ENCODE measurements at places on chromosomes 12 and 14. TPM values are rescaled to one million over a fixed set of nuclear protein-coding genes. Genes with fewer than 3 reads are reported as not detected.

The NPAS3 gene
- total RNA-seq = 0.26 TPM

The OR6C2 gene
- not detected for total RNA-seq

The DIO2 gene
- total RNA-seq = 3.3 TPM

The RNF41 gene
- 120 TPM for total RNA-seq

The IRF2BPL gene
- total RNA-seq = 36.0 TPM

The PLEK2 gene
- total RNA-seq = 0.51 TPM

The SLC10A1 gene
- total RNA-seq = not detected

The SLC39A5 gene
- not detected for total RNA-seq

The DAO gene
- not detected for total RNA-seq

The NEUROD4 gene
- total RNA-seq = not detected

The GPR132 gene
- total RNA-seq = 0.26 TPM

GRCh38 chr12:3964439-3964838, 91.2 kb upstream of the PARP11 start:
- DNase-seq = no peak

DNA sequence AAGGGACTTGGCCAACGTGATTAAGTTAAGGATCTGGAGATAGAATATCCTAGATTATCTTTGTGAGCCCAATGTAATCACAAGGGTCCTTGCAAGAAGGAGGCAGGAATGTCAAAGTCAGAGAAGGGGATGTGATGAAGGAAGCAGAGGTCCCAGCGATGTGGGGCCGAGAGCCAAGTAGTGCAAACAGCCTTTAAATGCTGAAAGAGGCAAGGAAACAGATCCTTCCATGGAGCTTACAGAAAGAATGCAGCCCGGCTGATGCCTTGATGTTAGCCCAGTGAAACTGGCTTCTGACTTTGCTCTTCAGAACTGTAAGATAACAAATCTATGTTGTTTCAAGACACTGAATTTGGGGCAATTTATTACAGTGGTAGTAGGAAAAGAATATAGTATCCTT, 74.9 kb downstream of the NEDD1 start:
- no peak for DNase-seq

DNA sequence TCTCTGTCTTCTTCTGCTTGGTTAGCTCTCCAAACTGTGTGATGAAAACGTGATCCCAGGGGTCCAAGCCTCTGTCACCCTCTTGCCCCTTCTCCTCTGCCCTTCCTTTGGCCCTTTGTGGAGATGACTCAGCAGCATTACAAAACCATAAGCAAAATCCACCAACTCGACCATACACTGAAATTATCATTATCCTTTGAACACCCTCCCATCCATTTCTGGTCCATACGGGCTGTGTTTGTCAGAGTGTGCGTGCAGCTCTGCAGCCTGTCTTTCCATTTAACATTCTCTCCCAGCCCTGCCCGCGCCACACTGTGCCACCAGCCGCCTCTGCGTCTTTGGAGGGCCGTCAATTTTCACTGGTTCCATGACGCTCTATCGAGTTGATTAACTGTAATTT, 69.2 kb downstream of the SLC25A47 start:
- no peak for DNase-seq

GRCh38 chr14:77707355-77707723, 484 bp downstream of the ALKBH1 start:
- peak; percentile 60 for DNase-seq

GRCh38 chr12:47740606-47741339, 15.5 kb upstream of the ENDOU start:
- DNase-seq = no peak

DNA sequence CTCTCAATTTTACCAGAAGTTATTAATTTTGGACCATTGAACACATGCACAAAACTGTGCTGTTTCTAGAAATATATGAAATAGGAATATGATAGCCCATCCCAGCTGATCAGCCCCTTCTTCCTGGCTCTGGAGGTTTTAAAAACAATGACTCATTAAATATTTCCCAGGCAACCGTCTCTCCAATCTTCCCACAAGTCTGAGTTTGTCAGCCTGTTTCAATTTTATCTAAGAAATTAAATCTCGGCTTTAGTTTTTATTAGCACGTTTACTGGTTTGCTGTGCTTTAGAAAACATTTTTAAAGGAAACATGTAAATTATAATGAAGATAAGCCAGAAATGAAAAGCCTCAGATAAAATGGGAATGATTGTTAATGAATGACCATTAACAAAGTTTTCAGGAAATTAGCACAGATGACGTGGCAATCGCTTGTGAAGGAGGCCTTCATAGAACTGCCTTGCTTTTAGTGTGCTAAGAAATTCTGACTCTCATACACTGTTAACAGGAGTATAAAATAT, 89.3 kb upstream of the RAP1B start:
- peak; percentile 73 for DNase-seq

DNA sequence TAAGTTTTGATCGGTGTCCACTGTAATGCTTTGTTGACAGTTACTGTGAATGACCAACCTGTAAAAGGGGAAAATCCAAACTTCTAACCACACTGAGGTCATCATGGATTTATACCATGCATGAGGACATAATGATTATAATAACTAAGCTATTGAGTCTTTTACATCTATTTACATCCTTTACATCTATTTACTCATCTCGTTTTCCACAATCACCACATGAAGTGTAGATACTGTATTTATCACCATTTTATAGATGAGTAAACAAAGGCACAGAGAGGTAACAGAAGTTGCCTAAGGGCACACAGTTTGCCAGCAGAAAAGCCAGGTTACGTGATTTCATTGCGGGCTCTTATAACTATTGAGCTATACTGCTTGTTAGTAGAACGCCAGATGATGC, 27.9 kb upstream of the EID3 start:
- no peak for DNase-seq

- no peak for DNase-seq
Measured at GRCh38 chr12:108637222-108637971, 3.7 kb upstream of the SELPLG start.

- DNase-seq = no peak
Measured at GRCh38 chr14:20680843-20681347, 3.5 kb upstream of the RNASE4 start.

DNA sequence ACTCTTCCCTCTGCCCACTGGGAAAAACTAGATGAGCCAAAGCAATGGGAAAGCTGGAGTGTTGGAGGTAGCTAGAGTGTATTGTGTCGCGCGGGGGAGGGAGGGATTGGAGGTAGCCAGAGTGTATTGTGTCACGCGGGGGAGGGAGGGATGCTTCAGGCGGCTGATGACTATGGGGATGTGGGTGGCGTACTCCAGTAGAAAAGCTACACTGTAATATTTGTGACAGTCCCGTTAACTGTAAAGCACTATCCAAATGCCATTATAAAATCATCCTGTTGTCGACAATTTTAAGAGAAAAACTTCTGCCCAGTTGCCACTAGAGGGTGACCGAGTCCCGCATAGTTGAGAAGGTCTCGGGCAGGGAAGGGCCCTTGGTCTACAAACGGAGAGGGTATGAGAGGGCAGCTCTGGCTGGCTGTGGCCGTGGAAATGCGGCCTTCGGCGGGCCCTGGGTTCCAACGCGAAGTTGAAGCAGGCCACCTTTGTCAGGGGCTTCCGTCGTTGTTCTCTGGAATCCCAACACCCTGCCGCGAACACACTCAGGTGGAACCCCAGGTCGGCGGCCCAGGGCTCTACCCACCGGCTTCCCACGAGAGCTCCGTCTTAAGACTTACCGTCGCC, 15.1 kb upstream of the PLEK2 start:
- DNase-seq = peak; percentile 70

DNA sequence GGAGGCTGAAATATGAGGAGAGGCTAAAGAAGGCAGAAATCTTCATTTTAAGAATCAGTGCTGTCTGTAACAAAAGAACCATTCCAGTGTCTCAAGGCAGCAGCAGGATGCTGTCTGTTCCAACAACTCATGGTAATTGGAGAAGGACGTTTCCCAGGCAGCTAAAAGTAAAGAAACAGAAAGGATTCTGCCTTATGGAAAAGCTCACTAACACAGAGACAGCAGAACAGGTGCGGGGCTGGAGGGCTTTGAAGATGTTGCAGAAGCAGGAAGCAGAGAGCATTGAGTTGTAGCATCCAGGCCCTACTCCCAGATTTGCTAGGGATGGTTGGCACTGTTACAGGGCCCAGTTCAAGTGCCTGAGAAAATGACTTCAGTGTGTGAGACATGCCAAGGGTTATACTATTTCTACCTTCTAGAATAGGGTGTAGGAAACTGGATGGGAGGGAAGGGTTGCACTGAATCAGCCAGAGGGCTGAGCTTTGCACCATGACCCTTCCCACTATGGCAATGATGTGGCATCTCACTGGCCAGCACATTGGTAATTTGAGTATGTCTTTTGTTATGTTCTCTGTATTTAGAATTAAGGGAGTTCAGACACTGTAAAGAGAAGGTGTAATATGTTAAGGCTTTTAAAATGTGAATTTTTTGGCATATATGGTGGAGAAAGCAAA, 160.0 kb upstream of the FBXO33 start:
- no peak for DNase-seq

GRCh38 chr14:91339671-91340369, 77.8 kb downstream of the CCDC88C start:
- no peak for DNase-seq

DNA sequence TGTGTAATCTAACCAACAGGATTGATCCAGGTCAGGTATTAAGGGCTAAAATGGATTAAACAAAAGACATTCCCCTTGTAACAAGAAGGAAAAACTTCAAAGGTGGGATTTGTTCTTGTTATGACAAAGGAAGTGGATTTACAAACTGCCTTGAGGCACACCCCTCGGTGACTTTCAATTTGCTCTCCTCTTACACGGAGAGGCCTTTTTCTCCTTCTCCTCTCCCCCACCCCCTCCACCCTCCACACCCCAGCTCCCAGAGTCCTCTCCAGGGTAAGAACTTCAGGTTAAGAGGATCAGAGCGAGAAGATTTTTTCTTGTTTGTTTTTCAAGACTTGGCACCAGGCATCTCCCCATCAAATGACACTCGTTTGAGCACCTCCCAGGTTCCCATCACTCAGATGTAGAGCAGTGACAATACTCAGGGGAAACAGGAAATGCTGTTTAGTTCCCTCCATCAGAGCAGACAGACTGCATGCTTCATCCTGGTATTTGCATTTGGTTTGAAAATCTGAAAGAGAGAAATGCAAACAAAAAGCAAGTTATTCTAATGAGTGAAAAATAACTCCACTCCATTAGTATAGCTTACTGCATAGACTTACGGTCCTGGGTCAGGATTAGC, 77.6 kb upstream of the TMEM260 start:
- no peak for DNase-seq

DNA sequence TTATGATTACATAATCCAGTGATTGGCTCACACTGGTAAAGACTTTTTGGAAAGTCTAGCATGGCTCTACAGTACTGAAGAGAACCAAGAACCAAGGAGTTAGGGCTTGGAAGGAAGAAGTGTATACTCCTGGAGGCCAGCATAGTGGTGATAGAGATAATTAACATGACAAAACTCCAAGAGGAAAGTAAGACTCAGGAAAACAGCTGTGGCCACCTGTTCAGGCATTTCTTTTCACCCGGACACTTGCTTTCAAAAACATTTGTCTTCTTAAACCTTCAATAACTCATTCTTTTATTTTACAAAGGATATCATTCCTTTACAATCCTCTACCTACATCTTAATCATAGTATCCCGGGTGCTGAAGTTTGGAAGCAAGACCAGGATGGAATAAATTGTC, 50.9 kb downstream of the KLHL28 start:
- DNase-seq = no peak

DNA sequence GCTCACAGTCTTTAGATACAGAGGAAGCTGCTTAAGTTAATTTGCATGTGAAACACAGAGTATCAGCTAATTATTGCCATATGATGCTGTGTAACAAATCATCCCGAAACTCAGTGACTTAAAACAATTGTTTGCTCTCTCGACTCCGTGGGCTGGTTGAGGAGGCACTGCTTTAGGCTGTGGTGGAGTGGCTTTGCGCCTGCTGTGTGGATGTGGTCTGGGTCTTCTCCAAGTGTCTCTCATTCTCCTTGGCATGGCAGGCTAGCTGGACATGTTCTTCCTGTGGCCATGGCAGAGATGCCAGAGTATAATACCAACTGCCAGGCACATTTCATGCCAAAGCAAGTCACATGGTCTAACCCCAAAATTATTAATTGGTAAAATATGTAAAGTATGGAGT, 40.9 kb downstream of the PELI2 start:
- DNase-seq = no peak

DNA sequence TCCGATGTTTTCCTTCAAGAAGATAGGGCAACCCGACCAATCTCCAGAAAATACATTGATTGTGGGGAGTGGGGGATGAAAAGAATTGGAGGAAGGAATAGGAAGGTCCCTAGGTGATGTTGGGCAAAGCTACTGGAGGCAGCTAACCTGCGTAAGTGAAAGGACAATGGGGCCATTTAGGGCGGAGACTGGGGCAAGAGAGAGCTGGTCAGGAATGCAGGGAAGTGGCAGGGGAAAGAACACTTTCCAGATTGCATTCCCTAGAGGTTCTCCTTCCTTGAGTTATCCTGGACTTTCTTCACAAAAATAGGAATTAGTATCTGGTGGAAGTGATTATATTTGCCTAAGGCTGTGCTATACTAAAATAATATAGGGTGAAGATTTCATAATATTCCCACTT, 151.8 kb upstream of the HMGA2 start:
- no peak for DNase-seq

- DNase-seq = no peak
Measured at GRCh38 chr12:89578499-89578898, 52.7 kb upstream of the POC1B start.

- DNase-seq = no peak
Measured at GRCh38 chr12:47602949-47603558, 102.8 kb downstream of the RPAP3 start.

DNA sequence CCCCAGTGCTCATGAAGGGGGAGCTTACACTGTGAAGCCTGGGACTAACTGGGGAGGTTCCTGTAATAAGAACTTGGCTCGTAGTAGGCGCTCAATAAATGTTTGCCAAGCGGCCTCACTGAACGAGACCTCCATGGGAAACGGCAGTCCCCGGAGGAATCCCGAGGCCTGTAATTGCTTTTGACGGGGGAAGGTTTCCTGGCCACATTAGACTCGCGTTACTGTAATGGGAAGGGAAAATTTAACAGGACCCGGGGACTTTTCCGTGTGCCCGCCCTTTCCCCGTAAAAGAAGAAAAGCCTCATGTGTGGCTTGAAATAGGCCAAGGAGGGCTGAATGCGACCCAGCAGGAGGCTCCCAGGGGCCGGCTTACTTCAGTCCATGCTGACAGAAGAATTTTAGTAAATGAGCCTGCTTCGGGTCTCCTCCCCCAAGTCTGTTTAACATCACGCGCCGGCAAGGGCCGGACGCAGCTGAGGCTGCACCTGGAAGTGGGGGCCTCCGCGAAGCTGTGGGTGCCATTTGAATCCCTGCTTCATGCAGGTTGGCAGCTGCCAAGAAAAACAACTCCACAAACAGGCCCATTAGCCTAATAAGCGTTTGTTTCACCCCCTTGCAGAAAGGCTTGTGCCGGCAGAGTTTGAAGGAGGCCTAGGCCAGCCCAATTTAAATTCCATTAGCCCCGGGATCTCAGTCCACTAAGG, 39.8 kb upstream of the PWP1 start:
- no peak for DNase-seq

DNA sequence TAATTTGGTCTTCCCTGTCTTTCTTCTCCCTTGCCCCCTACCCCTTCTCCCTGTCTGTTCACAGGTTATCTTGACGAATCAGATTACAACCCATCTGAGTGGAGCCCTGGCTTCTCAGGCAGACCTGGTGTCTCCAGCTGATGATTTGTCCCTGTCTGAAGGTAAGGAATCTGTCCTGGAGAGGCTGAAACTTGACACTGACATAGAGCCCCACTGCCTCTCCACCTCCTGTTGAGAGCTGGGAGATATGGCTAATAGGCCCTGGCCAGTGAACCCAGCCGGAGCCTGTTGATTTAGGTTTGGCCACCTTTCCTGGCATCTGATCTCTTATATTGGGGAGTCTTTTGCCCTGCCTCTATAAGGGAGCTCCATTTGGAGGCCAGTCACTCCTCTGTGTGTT, 472.2 kb downstream of the RAD51B start:
- no peak for DNase-seq
